ENCODE measurements at places on chromosomes 16 and 17.

DNA sequence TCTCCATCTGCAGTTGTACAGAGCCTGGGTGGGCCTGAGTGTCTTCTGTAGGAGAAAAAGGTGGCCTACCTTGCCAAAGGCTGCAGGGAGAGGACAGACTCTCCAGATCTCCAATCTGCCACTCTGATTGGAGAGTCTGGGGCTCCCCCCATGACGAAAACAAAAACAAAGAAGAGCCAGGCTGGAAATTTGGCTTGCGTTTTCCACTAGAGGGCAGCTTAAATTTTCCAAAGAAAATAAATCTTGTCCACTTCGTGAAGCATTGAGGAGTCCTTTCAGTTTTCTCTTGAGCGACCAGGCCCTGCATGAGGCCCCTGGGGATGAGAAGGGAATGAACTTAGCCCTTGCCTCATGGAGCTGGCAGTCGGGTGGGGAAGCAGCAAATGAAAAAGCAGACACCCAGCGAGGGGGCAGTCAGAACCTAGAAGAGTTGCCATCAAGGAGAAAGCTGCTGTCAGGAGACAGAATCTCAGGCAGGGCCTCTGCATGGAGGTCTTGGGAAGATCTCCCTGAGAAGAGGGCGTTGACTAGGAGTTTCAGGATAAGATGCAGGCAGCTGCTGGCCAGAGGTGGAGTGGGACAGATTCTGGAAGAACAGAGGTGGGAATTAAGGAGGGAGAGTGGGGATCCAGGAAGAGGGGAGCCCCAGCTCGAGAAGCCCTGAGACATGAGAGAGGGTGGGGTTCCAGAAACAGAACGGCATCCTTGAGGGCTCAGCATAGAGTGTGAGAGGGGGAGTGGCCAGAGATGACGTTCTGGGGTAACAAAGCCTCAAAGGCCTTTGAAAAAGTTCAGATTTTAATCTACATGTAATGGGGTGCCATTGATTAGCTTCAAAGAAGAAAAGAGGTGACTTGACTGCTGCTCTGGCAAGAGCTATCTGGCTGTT lies 8.4 kb upstream of the SHCBP1 start:
- peak; percentile 49 for DNase-seq

DNA sequence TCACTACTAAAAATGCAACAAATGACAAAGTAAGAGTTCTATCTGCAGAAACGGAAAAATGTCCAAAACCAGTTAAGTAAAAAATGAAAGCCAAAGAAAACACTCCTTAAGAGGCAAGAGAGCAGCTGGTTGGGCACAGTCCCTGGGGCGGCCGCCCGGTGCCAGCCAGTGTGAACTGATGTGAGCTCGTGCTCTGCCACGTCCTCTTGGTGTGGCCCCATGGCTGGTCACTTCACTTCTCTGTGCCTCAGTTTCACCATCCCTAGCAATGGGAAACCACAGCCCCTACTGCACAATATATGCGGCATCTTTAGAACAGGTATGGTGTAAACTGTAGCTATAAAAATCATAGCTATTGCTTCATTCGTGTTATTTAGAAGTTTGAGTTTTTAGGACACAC lies 21.2 kb downstream of the USP36 start:
- no peak for DNase-seq

- DNase-seq: no peak
Measured at GRCh38 chr16:27272076-27272475, 3.5 kb upstream of the NSMCE1 start.

- DNase-seq: no peak
Measured at GRCh38 chr17:17060001-17060922, 18.0 kb downstream of the MPRIP start.

GRCh38 chr17:55177159-55177854 lies 87.5 kb upstream of the HLF start:
- DNase-seq: no peak

- no peak for DNase-seq
Measured at GRCh38 chr17:17750881-17751280, 69.6 kb downstream of the RAI1 start.

DNA sequence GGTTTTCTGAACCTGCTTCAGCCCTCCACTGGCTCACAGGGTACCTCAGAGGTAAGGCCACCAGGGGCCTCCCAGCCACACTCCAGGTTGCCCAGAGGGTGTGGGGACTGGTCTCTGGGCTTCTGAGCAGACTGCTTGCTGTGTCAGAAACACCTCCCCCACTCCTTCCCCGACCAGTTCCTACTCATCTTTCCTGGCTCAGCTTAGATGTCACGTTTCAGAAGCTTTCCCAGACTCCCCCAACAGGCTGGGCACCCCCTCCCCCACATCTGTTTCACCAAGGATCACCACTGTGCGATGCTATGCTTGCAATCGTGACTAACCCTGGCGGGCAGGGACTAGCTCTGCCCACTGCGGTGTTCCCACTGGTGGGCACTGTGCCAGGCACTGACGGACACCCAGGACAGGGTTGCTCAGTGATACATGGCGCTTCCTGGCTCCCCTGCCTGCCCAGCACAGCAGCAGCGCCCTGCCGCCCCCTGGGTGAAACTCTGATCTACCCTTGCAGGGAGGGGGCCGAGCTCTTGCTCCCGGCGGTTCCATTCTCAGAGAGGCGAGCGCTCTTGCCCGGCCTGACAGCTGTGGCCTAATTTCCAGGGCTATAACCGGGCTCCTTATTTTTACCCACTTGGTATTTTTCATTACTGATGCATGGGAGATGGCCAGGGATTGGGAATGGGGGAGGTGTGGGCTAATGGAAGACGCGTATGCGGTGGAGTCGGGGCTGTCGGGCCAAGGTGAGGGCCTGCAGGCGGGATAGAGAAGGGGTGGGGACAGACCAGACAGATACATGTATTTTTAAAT lies 29.4 kb upstream of the MTSS2 start:
- DNase-seq: no peak

DNA sequence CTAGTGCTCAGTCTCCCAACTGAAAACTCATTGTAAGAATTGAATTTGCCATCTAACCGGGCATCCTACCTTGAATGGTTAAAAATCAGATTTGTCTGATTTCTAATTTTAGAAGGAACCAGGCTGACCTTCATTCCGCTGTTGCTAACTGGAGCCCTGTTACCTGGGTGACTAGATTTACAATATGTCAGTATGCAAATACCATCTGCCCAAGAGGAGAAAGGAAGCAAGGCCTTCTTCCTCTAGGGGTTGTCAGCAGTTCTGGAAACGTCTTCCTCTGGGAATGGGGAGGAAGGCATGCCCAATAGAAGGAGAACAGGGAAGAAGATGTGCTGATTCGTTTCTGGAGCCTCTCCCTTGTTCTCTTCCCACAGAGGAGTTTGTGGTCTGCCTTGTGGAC lies 137.9 kb downstream of the PITPNC1 start:
- DNase-seq: peak; percentile 15

DNA sequence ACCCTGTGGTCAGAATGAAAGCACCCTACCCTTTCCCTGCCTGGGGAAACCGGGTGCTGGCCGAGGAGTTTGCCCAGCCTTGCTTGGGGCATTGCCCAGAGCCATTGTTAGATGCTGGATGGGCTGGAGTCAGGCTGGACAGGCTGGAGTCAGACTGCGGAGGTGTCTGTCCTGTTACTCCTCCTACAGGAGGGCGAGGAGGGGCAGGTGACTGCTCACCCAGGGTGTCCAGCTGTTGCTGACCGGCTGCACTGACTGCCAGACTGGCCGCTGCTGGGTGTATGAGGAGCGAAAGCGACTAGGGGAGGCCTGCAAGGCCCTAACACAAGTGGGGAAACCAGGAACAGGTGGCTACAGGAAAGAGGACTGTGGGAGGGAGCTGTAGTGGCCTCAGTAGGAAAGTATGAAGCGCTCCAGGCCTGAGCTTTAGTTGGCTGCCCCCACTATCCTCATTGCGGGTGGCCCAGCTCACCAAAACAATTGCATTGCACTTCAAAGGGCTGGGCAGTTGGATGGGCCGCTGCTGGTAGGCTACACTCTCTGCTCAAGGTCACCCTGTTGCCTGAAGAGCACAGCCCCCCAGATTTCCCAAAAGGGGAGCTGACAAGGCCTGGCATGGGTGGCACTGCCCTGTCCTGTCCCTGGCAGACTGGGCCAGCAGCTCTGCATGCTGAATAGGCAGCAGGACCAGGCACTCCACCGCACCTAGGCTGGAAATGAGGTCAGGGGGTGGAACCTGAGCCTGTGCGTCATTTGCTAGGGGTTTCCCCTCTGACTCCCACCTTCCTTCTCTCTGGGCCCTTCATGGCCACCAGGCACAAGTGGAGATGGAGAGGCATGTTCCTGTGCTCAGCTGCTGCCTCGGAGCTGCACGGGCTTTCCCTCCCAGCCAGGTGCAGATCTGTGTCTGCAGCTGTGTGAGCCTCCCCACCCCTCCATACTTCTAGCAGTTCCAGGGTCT lies 18.4 kb downstream of the LDHD start:
- DNase-seq: no peak

GRCh38 chr17:37174205-37174604 lies 201.6 kb upstream of the C17orf78 start:
- no peak for DNase-seq

- no peak for DNase-seq
Measured at GRCh38 chr17:36849871-36850348, 87.4 kb upstream of the LHX1 start.

DNA sequence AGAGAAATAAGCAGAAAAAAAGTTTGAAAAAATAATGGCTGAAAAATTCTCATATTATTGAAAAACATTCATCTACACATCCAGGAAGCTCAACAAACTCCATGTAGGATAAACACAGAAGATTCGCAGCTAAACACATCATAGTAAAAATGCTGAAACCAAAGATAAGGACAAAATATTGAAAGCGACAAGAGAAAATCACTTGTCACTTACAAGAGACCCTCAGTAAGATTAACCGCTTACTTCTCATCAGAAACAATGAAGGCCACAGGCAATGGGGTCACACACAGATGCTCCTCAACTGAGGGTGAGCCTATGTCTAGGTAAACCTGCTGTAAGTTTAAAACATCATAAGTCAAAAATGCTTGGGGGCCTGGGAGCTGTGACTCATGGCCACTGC lies 38.1 kb upstream of the METRNL start:
- no peak for DNase-seq

DNA sequence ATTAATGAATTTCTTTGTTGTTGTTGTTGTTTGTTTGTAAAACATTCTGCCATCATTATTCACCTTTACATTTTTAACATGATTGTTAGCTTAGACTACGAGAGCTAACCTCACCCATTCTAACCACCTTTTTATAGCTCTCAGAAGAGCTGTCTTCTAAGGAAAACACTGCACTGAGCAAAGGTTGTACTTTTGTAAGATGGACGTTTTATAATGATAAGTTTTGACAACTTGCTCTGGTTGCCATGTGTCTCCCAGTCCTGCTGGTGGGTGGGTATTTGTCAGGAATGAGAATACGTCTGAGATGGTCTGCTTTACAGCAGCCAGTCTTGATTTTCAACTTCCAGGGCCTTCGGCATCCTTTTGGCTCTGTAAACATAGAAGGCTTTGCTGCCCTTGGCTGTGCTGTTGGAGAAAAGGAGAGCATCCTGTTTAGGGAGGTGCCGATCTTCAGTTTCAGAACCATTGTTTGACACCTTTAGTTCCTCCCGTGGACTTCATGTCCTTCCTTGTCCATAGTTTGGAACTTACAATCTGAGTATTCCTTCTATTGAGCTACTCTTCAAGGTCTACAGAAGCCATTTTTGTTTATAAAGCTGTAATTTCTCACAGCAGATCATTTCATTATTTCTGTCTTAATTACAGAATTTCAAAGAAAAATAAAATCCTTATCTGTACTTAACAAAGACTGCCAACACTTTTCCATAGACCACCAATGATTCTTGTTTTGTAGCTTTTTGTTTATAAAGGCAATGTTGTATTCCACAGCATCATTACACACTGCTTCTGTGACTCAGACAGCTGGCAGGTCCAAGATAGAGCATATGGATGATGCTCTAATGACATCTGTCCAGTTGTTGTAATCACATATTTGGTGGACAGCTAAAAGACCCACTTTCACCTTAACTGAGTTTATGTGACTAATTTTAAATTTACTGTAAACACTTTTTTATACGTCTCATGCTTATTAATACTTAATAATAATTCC lies 270.1 kb upstream of the TBX2 start:
- no peak for DNase-seq

DNA sequence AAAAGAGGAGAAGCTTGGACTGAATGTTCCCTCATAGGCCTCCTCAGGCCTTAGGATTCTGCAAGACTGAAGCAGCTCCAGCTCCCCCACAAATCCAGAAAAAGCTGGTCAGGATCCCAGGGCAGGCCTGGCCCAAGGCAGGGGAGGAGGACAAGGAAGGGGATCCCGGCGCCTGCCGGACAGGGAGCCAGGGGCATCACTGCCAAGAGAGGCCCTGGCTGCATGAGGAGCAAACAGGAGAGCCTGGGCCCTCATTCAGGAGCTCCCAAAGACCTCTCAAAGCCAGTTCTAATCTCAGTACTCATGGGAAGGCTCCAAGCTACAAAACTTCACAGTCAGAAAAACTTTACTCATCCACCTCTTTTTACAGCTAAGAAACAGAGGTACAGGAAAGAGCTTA lies 67.3 kb downstream of the ZNF423 start:
- DNase-seq: no peak

DNA sequence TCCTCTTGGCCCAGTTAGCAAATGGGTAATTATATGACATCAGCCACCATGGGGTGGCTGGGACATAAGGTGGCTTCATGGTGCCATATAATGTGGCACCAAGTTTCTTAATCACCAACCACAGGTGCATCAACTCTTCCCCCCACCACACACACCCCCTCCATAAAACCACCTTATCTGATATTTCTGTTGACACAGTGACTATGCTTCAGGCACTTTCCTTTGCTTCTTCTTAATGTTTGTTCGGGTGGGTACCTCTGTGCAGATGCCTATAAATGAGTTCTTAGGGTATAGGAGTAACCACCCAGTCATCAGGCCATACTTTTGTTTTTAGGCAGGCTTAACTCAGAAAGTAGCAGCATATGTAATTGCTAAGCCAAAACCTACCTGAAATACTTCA lies 29.5 kb downstream of the RNF43 start:
- no peak for DNase-seq

DNA sequence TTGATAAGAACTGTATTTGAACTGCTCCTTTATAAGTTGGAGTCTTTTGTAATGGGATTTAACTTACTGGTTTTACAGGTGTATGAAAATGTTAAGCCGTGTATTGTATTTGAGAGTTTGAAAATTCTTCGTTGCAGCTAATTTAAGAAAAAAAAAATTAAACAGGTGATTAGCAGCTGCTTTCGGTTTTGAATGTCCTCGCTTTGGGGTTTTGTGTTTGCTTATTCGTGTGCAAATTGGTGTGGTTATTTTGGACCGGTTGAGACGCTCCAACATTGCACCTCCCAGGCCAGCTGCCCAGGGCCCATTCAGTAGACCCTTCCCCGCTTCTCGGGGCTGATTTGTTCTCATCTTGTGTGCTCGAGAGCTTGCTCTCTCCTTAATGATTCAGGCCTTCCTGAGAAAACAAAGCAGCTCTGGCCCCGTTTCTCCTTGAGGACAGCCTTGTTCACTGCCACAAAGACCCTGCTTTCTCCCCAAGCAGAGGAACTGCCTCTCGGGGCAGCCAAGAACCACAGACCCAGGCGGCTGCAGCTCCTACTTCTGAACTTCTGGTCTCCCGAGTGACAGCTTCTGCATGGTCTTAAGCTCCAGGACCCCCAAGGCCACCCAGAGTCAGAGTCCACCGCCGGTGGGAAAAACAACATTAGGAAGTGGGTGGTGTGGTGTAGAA lies 100.5 kb downstream of the MSI2 start:
- peak; percentile 87 for DNase-seq
